Hypothalamus (tissue), 51 donors: ENCODE measurements at places on chromosomes 7 and 10.

DNA sequence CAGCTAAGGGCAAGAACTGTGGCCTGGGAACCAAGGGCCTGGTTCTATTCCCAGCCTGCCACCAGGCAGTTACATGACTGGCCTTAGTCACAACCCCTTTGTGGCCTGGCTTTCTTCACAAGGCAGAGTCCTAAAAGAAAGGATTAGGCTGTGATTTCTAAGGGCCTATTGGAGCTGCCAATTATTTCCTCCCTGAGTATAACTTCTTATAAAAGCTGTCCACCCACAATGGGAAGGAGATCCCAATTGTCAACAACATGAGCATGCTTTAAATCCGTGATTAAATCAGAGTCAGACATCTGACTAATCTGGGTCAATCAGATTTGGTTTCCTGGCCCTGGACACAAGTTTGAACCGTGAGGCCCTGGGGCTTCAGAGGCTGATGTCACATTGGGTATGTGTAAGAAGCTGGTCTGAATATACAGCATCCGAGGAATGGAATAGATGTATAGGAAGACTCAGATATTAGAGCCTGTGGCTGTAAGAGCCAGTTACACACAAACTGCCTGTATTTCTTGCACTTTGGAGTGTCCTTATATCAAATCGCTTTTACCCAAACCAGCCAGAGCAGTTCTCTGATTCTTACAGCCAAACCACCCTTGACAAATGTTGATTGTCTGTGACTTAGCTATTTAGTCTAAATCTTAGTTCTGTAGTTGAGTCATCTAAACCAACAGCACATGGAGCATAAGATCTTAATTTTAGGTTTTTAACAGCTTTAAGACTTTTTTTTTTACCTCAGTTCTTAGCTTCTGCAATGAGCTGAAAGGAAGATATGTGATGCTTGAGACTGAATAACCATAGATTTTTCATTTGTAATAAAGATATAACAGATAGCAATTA lies 61.3 kb downstream of the ABCB4 start:
- DNase-seq = no peak

GRCh38 chr10:3827266-3827665 lies 42.3 kb upstream of the KLF6 start:
- DNase-seq = no peak

GRCh38 chr7:24381894-24382505 lies 98.0 kb downstream of the NPY start:
- DNase-seq = no peak

DNA sequence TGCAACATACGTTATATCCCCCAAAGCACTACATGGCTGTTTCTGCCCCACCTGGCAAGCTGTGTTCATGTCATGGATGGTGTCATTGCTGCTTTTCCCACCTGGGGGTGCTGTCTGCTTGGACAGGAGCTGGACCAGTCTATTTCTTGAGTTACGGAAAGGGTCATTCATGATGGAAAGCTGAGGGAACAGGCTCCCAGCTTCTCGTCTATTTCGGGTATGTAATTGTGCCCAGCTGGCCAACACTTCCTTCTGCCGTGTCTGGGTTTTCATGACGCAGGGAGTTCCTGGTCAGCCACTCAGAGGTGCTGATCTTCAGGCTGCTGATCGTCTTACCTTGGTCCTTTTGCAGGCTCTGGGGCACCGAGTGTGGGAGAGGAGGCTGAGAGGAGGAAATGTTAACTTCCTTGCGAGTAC lies 8.6 kb downstream of the BTBD16 start:
- peak; percentile 10 for DNase-seq

- no peak for DNase-seq
Observed at GRCh38 chr10:20128811-20129210, 312.6 kb downstream of the PLXDC2 start.

DNA sequence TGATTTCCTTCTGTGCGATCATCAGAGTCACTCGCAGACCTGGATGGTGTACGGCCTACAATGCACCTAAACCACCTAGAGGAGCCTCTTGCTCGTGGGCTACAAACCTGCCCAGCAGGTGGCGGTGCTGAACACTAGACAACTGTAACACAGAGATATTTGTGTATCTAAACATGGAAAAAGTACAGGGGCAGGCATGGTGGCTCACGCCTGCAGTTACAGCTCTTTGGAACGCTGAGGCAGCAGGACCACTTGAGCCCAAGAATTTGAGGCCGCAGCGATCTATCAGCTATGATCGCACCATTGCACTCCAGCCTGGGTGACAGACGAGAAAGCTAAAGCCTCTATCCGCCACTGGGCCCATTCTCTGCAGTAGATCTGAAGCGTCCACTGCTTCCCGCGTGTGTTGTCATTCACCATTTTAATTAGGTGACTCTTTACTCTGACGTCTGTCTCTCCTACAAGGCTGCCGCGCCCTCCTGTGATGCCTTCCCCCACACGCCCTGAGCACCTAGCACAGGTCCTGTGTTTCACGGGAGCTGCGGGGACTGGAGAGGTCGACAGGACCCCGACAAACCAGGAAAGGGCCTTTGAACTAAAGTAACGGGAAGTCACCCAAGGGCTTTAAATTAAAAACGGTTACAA lies 774 bp downstream of the TUBGCP2 start:
- DNase-seq = no peak

GRCh38 chr7:22339725-22340390 lies 17.1 kb downstream of the RAPGEF5 start:
- DNase-seq = no peak

- no peak for DNase-seq
Observed at GRCh38 chr7:52635021-52635420, 400.4 kb upstream of the POM121L12 start.

DNA sequence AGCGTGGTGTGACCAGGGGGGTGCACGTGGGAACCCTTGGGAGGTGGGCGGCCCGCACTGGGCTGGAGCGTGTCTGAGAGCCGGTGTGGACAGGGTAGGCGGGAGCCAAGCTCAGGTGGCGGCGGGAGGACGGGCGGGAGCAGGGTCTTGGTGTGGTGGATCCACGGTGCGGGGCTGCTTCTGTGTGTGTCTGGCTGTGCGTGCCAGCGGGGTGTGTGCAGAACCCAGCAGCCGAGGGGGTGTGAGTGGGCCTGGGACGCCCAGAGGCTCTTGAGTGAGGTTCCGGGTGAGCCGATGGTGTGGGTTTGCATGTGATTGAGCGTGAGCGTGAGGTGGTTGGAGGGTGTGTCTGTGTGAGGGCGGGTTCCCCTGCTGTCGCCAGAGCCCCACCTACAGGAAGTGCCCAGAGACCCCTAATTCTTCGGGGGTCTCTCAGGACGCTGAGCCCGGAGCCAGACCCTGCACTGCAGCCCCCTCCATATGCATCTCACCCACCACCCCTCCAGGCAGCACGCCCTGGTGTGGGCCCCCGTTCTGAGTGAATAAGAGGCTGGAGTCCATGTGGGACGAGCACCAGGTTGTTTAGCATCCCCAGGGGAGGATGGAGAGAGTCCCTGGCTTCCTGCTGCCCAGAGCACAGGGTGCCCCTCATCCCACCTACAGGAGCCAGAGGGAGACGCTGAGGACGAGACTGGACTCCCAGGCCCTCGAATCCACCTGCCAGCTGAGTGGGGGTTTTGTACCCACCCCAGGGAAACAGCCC lies 78.2 kb downstream of the ELFN1 start:
- no peak for DNase-seq

DNA sequence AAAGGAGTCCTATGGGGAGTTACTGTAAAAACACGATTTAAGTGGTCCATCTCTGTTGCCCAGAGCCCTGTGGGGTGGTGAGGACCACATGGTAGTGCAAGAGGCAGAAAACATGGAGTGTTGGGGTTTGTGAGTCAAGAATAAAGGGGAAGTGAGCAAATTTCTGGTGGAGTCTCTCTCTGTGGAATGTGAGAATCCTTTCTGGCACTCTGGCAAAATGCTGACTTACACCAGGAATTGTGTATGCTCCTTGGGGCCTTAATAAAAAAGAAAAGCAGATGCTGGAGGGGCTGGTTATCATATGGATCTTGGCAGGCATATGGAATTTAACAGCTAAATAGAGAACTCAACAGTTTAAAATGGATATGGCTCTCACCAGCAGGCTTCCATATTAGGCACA lies 486.0 kb downstream of the TNS3 start:
- no peak for DNase-seq

DNA sequence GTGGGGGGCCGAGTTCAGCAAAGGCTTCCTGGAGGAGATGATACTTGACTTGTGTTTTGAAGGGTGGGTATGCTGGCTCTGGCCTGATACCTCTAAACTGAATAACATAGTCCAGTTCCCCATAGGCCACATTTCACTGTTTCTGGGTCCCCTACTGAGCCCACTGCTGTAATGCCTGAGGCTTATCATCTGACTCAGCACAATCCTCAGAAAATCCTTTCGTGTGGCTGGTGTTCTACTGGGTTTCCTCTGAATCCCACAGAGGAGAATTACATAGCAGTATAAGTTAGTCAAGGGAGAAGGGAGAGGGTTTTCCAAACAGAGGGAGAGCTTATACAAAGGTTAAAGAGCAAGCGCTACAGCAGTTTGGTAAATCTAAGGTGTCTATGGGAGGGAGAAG lies 2.8 kb upstream of the R3HCC1L start:
- no peak for DNase-seq

GRCh38 chr10:25797888-25798429 lies 136.1 kb upstream of the MYO3A start:
- no peak for DNase-seq

DNA sequence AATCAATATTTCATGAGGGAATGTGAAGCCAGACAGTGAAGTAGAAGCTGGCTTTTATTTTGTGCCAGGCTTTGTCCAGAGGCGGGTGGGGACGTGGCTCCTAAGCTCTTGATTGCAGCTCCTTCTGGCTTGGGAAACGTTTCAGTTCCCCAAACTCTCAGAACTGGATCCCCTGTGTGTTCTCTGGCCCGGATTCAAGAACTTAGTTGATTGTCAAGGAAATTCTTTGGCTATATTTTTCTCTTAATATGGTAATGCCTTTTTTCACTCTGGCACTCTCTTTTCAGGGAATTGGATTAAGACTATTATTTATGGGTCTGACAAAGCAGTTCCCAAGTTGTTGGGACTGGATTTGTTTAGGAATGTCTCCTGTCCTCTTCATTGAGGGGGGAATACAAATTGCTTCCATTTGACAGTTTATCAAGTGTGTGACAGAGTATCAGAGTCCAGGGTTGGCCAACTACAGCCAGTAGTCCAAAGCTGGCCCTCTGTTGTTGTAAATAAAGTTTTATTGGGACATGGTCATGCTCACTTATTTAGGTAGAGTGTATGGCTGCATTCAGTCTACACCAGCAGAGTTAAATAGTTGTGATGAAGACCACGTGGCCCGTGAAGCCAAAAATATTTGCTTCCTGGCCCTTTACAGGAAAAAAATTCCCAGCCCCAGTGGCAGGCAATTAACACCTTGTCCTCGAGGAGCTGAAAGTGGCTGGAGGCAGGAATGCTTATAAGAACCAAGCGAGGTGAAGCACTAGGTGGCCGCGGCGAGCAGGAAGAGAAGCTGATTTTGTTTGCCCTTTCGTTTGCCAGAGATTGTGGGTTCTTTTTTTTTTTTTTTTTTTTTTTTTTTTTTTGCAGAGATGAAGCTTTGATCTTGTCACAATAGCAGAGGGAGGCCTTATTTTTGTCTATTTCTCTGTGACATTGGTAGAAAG lies 34.3 kb downstream of the HTRA1 start:
- no peak for DNase-seq

- DNase-seq = no peak
Observed at GRCh38 chr7:879093-879492, 2.7 kb downstream of the GET4 start.

GRCh38 chr7:54014765-54015164 lies 527.4 kb upstream of the VSTM2A start:
- no peak for DNase-seq
